Anterior cingulate cortex (tissue), 58 donors: ENCODE measurements at places on chromosomes 12 and 14.

DNA sequence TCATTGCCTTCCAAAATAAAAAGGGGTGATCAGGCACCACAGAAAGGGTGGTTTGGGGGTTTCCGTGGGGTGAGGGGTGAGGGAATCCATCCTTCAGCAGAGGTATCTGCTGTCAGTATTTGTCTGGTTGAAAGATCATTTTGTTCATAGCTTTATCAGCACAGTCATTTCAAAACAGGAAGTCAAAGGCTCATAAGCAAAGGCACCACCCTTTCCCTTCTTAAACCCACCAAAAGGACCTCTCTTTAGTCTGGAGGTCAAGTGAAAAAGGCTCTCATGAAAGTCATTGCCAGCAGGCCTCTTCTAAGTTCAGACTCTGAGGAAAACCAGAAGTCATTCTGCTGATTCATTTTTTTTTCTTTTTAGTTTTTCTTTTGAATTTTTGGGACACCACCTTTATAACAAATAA, 6.2 kb downstream of the CHST11 start:
- no peak for DNase-seq

GRCh38 chr14:68027276-68027675, 207.7 kb downstream of the RAD51B start:
- DNase-seq, result no peak

- DNase-seq, result no peak
Measured at GRCh38 chr14:105526776-105527380, 495 bp downstream of the TMEM121 start.

GRCh38 chr14:49527221-49527620, 59.0 kb downstream of the RPS29 start:
- no peak for DNase-seq

DNA sequence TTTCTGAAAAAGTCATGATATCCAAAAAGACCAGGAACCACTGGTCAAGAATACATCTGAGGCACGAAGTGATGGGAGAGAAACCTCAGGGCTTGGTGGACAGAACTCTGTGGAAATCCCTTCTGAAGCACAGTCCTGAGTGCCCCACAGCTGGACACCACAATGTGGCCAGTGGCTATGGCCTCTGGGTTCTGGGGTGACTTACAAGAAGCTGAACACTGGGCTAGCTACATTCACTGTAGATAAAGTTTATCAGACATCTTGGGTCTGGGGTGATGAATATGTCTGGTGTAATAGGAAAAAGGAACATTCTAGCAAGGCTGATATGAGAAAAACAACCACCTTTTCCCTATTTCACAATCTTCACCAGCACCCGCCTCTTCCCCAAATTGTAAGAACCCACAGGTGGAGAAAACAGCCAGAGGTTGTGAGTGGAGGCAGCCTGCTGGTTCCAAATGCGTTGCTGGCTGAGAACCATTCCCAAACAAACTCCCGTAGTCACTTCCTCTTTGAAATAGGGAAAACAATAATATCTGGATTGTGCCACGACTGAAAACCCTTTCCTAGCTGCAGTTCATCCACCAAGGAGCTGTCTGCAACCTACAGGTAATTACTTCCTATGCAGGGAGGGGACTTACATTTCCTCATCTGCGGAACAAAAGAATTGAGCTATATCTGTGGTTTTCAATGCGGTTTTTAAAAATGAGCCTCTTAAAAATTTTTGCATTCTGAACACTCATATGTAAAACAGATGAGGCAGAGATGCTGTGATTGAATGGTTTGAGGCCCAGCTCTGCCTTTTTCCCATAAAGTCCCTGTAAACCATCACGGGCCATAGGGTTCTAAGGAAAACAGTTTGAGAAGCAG, 193.6 kb downstream of the SLC41A2 start:
- DNase-seq, result no peak

DNA sequence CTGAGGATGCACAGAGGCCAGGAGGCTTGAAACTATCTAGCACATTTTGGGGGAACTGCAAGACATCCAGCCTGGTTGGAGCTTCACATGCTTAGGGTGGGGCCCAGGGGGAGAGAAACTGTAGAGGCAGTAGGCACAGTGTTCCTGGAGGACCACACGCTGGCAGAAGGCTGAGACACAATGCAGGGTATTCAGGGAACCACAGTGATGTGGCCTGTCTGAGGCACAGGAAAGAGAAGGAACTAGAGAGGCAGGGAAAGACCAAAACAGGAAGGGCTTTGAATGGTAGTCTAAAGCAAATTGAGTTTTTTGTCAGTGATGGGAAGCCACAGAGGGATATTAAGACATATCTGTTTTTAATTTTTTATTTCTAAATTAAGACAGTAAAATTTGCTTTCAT, 100.2 kb upstream of the PRICKLE1 start:
- DNase-seq, result no peak

DNA sequence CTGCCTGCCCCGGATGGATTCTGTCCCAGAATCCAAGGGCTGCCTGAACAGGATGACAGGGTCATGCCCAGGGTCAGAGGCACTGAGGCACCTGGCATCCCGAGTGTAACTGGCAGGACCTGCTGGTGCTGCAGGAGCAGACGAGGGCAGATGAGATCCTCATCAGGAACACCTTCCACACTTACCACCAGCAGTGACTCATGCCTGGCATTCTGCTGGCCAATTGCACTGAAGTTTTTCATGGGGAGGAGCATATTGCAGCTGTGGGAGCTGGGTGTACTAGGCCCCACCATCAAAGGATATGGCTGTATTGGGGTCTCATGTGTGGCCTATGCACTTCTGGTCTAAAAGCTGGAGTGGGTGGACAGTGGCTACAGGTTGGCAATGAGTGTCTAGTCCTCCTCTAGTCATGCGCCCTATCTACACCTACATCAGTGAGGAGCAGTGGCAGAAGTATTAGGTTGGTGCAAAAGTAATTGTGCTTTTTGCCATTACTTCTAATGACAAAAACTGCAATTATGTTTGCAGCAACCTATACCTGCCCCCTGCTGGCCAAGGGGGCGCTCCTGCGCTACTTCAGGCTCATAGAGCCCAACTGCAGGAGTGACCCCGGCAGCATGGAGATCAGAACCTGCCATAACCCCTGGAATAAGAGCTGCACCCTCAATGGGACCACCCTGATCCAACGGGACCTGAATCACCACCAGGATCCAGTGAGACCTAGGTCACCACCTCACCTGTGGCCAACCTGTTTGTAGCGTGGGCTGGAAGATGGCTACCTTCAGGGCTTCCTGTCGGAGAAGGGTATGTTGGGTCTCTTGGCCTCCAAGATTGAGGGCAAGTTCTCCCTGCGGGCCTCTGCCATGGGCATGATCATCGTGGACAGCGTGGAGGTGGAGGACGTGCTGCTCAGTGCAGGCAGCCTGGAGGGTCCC, 8.0 kb upstream of the C12orf42 start:
- no peak for DNase-seq

- DNase-seq, result no peak
Measured at GRCh38 chr12:59372956-59373355, 222.9 kb upstream of the SLC16A7 start.

- DNase-seq, result no peak
Measured at GRCh38 chr14:59688224-59689170, 111.9 kb upstream of the CCDC175 start.

DNA sequence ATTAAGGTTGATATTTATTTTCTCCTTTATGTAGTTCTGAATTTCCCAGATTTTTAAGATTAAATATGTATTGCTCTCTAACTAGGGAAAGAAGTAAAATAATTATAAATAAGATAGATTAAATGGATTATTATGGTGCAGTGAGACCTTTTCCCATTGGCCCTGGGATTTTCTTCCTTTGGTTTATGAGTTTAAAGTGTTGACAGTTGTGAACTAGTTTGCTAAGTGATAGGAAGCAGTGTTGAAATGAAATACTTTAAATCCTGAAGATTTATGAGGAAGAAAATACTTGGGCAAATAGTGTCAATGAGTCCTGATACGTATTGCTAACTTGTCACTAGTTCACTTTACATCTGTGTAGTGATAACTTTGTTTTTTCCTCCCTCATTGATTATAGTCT, 188.9 kb downstream of the RAD51B start:
- no peak for DNase-seq

- no peak for DNase-seq
Measured at GRCh38 chr12:128864516-128865186, 11.4 kb downstream of the GLT1D1 start.
